ENCODE measurements at places on chromosomes 5 and 9.

- no peak for DNase-seq
Observed at GRCh38 chr5:172617817-172618216, 23.2 kb upstream of the NEURL1B start.

DNA sequence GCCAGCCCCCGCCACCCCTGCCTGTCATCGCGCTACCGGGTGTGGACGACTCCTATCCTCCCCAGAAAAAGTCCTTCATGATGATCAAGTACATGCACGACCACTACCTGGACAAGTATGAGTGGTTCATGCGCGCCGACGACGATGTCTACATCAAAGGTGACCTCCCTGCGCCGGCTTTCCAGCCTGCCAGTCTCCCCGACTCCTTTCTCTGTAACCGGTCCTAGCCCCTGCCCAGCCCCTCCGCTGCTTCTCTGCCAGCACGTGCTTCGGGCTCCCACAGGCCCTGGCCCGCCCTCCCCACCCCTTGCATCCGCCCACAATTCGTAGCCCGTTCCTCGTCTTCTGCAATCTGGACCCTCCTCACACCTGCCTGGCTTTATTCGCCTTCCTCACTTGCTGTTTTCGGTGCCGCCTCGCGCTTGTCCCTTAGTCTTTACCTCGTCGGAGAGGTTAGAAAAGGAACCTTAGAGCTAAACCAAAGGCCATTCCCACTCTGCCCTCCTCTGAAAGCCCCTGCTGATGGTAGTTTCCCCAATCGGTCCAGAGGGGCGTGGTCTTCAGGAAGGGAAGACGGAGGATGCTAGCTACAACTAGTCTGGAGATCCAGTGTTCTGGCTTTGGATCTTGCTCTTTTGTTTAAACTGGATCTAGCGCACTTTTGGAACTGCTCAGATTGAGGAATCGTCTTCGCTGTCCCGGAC lies 1.4 kb downstream of the CHSY3 start:
- peak; percentile 0 for DNase-seq

DNA sequence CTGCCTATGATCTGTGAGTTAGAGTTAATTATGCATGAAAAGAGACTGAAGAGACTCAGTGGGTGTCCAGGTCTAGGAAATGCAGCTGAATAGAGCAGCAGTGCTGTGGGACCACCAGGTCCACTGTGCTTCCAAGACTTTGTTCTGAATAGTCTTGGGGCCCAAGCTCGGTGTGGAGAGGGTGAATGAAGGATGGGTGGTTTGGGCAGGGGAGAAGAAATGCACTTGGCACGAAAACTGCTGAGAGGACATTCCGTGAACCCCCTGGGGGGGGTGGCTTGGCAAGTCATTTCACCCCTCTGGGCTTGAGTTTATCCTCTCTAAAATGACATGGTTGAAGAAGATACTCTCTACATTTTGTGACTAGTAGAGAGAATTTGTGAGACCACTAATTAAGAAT lies 36.0 kb upstream of the GOLPH3 start:
- no peak for DNase-seq

DNA sequence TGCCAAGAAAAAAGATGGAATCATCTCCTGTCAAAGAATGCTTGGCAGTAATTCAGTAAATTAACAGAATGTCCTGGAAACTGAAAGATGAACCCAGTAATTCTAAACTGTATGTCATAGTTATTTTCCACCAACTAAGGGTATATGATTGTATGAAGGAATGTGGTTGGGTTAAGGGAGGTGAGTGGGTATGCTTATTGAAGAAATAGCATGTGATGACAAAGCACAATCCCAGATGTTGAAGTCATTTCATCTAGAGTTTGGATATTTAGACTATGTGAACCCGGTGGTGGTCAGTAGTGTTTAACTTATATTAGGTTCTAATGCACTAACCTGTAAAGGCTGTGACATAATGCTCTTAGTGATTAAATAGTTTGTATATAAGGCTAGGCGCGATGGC lies 87.3 kb downstream of the CDKN2A start:
- no peak for DNase-seq

DNA sequence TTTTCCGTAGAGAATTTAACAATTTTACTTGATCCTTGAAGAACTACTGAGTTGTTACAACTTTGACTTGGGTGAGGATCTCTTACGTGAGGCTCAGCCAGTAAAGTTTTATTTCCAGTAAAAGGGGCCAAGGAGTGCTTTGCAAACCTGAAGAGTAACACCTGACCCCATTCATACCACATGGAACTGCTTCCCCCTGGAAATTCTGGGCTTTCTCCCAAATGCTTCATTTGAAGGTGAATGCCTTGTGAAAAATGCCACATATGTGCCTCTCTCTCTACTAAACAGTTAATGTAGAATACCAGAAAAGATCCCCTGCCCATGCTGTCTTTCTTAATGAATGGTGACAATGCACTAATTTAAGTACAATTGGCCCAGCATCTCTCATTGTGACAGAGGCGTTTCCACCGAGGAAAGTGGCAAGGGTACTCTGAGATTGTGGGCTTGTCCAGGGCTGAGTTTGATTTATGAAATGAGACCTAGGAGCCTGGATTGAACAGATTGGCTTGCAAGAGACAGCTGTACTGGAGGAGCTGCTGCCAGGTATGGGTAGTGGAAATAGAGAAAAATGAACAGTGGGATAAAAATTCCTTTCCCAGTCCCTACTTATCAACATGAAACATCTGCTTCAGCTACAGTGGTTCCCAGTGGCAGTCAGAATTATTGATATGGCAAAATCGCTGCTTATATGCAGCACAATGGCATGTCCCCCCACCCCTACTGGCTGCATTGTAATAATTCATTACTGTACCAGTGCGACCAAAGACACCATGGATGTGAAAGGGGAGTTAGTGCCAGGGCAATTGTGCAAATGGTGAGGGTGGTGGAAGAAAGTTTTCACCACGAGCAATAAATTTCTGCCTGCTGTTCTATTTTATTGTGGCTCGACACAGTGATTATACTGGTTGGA lies 843.7 kb upstream of the WWC1 start:
- DNase-seq: no peak

DNA sequence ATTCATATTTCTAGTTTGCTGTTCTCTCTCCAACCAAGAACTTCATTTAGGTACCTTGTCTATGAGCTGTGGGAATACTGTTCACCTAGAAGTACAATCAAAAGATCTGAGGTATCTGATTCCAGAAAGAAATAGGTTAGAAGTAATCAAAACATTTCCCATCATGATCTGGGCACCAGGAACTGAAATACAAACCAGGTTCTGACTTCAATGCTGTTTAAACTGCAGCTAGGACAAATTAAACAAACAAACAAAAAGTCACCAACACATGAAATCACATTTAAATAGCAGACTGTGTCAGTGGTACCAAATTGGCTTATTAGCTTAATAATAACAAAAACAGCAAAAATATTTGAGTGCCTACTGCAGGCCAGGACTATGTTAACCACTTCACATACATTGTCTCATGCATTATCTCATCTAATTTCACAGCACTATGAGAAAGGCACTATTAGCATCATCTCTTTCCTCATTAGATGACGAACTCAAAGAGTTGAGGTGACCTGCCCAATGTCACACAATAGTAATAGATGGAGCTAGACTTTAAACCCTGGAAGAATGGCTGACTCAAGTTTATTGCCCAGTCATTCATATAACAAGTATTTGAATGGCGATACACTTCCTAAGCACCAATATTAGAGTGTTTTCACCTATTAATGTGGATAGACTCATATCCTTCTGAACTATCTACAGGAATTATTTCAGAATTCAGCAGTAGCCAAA lies 14.5 kb downstream of the PLPP1 start:
- DNase-seq: no peak

GRCh38 chr9:76799473-76799872 lies 35.2 kb downstream of the PCA3 start:
- DNase-seq: no peak

GRCh38 chr5:154654486-154655371 lies 100.4 kb upstream of the LARP1 start:
- no peak for DNase-seq

- DNase-seq: no peak
Observed at GRCh38 chr5:10308844-10309243, 1.1 kb upstream of the CMBL start.

DNA sequence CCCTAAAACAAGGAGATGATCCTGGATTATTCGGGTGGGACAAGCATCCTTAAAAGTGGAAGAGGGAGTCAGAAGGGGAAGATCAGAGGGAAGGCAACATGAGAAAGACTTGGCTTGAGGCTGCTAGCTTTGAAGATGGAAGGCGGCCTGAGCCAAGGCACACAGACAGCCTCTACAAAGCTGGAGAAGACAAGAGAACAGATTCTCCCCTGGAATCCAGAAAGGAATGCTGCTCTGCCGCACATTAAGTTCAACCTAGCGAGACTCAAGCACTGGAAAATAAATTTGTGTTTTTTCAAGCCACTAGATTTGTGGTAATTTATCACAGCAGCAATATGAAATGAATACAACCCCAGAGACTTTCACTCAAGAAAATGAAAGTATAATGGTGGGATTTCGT lies 17.9 kb downstream of the SLC36A3 start:
- DNase-seq: no peak

DNA sequence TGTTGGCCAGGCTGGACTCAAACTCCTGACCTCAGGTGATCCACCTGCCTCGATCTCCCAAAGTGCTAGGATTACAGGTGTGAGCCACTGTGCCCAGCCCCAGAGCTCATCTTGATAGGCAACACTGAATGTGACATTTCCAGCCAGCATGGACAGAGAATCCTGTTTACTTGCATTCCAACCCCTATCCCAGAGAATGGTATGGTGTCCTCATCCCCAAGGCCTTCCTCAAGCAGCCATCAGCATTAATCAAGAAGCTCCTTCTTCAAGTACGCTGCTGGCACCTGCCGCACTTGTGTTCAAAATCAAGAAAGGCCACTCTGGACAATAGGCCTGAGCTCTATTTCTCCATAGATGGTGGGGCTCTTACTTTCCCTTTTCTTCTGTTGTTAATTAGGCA lies 40.2 kb downstream of the STARD4 start:
- DNase-seq: no peak

- no peak for DNase-seq
Observed at GRCh38 chr9:102456562-102456961, 538.6 kb upstream of the CYLC2 start.

DNA sequence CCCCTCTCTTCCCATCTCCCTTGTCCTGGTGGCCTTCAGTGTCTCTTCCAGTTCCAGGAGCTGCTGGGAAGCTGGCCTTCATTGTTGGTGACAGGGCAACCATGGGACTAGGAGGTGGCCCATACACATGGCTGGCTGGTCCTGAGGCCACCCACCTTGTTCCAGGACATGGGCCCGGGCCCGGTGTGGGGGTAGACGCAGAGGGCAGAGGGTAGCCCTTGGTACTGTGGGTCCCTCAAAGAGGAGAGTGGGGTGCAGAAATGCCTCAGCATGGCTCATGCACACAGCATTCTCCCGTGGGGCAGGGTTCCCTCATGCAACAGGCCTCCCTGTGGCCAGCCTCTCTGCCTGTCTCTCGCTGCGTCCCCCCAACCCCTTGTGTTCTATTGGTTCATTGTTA lies 20.8 kb downstream of the SLC6A7 start:
- no peak for DNase-seq

DNA sequence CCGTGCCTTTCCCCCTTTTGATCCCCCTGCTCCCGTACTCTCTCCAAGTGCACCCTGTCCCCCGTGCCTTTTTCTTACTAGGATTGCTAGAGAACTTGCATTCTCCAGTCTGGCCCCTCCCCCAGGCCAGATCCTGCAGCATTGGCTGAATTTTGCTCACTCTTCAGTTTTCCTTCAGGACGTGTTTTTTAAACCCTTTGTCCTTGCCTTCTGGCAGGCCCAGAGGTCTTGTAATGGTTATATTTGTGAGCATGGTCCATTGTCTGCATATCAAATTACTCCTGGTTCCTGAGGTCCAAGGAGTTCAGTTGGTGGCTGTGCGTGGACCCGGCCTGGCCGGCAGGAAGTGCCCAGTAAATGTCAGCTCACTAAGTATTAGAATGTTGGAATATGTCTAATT lies 606 bp downstream of the TBC1D13 start:
- DNase-seq: no peak

DNA sequence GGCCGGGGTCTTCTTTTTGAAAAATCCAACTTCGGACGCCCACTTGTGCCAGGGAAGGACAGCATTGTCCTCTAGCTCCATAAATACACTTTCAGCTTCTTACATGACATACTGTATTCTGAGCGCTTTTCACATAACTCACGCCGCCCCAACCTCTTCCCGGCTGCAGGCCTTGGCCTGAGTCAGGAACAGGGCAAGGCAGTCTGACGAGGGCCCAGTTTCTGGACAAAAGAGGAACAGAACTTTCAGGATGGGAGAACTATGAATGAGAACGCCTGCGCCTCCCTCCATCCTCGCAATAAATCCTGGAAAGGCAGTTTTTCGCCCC lies 650 bp downstream of the DCTN4 start:
- DNase-seq: no peak

DNA sequence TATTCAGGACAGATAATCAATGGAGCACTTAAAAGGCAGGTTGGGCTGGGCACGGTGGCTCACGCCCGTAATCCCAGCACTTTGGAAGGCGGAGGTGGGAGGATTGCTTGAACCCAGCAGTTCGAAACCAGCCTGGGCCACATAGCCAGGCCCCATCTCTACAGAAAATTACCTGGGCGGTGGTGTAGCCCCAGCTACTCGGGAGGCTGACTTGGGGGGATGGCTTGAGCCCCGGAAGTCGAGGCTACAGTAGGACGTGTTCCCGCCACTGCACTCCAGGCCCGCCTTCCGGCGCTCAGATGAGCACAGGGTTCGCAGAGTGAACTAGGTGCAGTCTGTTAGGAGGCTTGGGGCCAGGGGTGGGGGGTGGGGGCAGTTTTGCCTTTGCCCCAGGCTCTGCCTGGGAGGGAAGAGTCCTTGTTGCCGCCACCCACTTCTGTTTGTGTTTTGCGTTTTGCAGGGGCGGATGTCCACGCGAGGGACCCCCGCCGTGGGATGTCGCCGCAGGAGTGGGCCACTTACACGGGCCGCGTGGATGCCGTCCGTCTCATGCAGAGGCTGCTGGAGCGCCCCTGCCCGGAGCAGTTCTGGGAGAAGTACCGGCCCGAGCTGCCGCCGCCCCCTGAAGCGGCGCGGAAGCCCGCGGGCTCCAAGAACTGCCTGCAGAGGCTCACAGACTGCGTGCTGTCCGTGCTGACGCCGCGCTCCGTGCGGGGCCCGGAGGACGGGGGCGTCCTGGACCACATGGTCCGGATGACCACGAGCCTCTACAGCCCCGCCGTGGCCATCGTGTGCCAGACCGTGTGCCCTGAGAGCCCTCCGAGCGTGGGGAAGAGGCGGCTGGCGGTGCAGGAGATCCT lies 85.2 kb downstream of the ANKRD33B start:
- DNase-seq: no peak

DNA sequence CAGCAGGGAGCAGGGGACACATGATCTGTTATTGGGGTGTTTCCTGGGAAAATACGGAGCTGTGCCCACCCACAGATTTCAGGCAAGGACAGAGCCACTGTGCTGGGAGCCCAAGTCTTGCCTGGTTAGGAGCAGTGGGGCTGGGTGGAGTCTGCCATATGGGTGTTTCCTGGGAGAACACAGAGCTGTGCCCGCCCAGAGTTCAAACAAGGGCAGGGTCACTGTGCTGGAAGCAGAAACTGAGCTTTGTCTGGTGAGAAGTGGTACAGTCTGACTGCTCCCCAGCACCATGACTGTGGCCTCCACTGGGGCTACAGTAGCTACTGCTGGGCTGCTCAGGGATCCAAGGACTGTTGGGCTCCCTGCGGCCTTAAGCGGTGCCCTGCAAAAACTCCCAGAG lies 135.5 kb downstream of the MCTP1 start:
- DNase-seq: no peak
